Activated CD4-positive, alpha-beta memory T cell treated with anti-CD3 and anti-CD28 coated beads for 36 hours (primary cell): ENCODE measurements at places on chromosomes 12 and 14. TPM values are rescaled to one million over a fixed set of nuclear protein-coding genes. Genes with fewer than 3 reads are reported as not detected.

- DNase-seq, result no peak
Observed at GRCh38 chr12:52086366-52086765, 6.9 kb downstream of the SMIM41 start.

- DNase-seq, result no peak
Observed at GRCh38 chr12:49189731-49190716, 1.1 kb upstream of the TUBA1A start.

DNA sequence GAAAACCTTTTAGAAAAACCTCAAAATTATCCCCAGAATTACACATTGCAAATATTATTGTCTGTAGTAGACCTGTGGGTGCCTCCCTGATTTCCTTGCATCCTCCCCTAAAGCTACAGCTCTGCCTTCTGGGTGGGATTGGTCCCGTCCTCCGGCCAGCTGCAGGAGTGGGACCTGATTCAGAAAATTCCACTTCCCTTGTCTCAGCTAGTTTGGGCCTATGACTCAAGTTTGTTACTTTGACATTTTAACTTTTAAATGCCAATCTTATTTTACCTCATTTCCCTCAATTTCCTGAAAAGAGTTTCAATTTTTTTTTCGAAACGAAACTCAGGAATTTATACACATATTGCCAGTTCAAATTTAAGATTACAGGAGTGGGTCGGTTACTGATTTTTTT lies 13.2 kb upstream of the SLC41A2 start:
- DNase-seq, result no peak

GRCh38 chr14:88707088-88707487 lies 85.7 kb downstream of the EML5 start:
- DNase-seq, result no peak

DNA sequence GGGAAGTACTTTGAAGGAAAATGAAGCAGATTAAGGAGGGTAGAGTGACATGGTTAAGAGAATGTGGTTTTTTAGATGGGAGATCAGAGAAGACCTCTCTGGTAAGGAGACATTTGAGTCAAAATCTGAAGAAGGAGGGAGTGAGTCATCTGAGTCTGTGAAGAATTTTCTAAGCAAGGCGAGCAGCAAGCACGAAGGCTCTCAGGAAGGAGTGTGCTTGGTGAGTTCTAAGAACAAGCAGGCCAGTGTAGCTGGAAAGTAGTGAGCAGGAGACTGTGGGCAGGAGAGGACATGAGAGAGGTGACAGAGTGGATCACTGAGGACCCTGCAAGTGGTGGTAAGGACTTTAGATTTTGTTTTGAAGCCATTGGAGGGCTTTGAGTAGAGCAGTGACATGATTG lies 76.3 kb upstream of the FUT8 start:
- peak; percentile 73 for DNase-seq

DNA sequence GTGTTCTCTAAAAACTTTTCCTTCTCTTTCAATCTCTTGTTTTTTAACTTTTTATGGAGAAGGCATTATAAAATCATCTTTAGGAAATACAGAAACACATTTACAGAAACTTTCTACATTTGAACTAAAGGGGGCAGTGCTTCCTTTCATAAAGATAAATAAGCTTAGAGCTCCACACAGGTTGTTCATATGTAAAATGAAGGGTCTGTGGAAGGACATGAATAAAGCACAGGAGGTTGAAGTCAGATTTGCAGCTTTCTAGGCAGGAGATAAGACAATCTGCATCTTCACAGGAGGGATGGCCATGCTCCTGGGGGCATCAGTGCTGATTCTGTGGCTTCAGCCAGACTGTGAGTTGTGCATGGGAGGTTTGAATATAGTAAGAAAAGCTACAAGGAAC lies 426.0 kb downstream of the DAD1 start:
- DNase-seq, result no peak

- DNase-seq, result peak; percentile 37
Observed at GRCh38 chr12:124399622-124400021, 104.7 kb downstream of the RFLNA start.

DNA sequence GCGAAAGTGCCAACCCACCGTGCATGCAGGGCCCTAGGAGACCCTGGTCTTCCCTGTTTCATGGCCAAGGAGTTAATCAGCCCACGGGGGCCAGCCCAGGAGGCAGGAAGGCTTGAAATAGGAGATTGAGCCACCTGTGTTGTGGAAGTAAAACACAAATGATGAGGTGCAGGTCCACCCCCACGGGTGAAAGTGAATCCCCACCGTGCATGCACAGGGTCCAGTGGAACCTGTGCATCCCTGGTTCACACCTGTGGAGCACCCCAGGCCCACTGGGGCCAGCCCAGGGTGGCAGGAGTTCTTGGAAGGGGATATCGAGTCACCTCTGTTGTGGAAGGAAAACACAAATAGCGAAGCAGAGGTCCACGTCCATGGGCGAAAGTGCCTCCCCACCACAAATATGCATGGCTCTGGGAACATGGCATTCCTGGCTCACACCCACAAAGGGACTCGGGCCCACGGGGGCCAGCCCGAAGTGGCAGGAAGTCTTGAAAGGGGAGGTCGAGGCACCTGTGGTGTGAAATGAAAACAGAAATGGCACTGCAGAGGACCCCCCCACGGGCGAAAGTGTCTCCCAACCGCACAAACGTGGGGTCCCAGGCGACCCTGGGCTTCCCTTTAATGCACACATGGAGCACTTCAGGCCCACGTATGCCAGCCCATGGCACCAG lies 381.5 kb downstream of the ALG10 start:
- peak; percentile 3 for DNase-seq

The INSM2 gene
- total RNA-seq, result not detected

The CAMKK2 gene
- 22.4 TPM for total RNA-seq

The GSG1 gene
- total RNA-seq, result not detected

The WIF1 gene
- not detected for total RNA-seq

The RASSF9 gene
- not detected for total RNA-seq

The RAP1B gene
- total RNA-seq, result 211 TPM

The TMTC2 gene
- 3.4 TPM for total RNA-seq

The TAS2R43 gene
- not detected for total RNA-seq

The AKAP5 gene
- 0.74 TPM for total RNA-seq

The MAX gene
- total RNA-seq, result 74.5 TPM
